ENCODE measurements at places on chromosomes 16 and 17. TPM values are rescaled to one million over a fixed set of nuclear protein-coding genes. Genes with fewer than 3 reads are reported as not detected.

ATP2C2 gene
- 0.38 TPM for polyA plus RNA-seq

CHRNB1 gene
- 89.3 TPM for polyA plus RNA-seq

ARL5C gene
- polyA plus RNA-seq, result 0.59 TPM

KIF18B gene
- polyA plus RNA-seq, result 7.7 TPM

DHRS7C gene
- 110 TPM for polyA plus RNA-seq

DNAAF1 gene
- 0.33 TPM for polyA plus RNA-seq

TMIGD1 gene
- not detected for polyA plus RNA-seq

KRT40 gene
- polyA plus RNA-seq, result 10.9 TPM

TPPP3 gene
- polyA plus RNA-seq, result 497 TPM

TNFSF13 gene
- polyA plus RNA-seq, result 2.6 TPM

NOG gene
- polyA plus RNA-seq, result 5.1 TPM

TMEM204 gene
- polyA plus RNA-seq, result 12.3 TPM

PIK3R5 gene
- 1.3 TPM for polyA plus RNA-seq

CTRB1 gene
- 0.30 TPM for polyA plus RNA-seq

KRTAP2-2 gene
- polyA plus RNA-seq, result not detected

MT1G gene
- polyA plus RNA-seq, result not detected

EFCAB3 gene
- polyA plus RNA-seq, result 0.30 TPM

LLGL2 gene
- 6.4 TPM for polyA plus RNA-seq

ITGAX gene
- 0.81 TPM for polyA plus RNA-seq

LMF1 gene
- 9.4 TPM for polyA plus RNA-seq

KRTAP4-9 gene
- not detected for polyA plus RNA-seq

SULT1A3 gene
- 1.8 TPM for polyA plus RNA-seq

ATF7IP2 gene
- 5.5 TPM for polyA plus RNA-seq
